ENCODE measurements at places on chromosomes 11 and 22. TPM values are rescaled to one million over a fixed set of nuclear protein-coding genes. Genes with fewer than 3 reads are reported as not detected.
A peak's percentile ranks its signal among the peaks of the same experiment; 100 is the strongest.

The UFD1 gene
- 33.8 TPM for total RNA-seq

The ZNF280A gene
- not detected for total RNA-seq

The STK33 gene
- total RNA-seq = 16.4 TPM

The FJX1 gene
- 3.9 TPM for total RNA-seq

The TPBGL gene
- total RNA-seq = 0.15 TPM

The OR4A16 gene
- not detected for total RNA-seq

The OR52N5 gene
- total RNA-seq = not detected

DNA sequence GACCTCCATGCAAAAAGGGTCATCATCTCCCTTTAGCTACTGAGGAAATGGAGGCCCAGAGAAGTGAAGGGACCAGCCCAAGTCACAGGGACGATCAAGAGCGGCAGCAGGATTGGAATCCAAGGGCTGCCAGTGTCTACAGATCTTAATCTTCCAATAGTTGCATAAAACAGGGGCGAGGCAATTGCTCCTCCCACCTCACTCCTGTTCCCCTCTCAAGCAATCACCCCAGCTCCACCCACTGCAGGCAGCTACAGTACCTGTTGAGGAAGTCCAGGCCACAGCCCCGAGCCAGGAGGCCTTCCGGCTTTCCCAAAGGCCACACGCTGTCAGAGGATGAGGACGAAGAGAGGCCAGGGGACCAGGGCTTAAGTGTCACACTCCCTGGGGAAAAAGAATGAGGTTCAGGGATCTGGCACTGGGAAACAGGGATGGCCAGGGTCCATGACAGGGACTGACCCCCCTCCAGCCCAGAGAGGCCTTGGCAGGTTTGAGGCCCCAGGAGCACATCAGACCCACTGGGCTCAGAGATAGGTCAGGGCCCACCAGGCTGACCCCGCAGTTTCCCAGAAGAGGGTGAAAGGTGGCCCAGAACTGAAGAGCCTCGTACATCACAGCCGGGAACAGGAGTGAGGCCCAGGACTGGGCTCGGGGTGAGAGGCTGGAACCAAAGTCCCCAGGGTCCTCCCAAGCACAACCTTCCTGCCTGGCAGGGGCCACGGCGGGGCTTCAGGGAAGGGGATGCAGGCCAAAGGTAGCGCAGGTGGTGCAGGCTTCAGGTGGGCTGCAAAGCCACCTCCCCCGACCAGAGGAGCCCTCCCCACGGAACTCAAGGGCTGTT is 16.4 kb upstream of the MFNG start:
- no peak for DNase-seq

DNA sequence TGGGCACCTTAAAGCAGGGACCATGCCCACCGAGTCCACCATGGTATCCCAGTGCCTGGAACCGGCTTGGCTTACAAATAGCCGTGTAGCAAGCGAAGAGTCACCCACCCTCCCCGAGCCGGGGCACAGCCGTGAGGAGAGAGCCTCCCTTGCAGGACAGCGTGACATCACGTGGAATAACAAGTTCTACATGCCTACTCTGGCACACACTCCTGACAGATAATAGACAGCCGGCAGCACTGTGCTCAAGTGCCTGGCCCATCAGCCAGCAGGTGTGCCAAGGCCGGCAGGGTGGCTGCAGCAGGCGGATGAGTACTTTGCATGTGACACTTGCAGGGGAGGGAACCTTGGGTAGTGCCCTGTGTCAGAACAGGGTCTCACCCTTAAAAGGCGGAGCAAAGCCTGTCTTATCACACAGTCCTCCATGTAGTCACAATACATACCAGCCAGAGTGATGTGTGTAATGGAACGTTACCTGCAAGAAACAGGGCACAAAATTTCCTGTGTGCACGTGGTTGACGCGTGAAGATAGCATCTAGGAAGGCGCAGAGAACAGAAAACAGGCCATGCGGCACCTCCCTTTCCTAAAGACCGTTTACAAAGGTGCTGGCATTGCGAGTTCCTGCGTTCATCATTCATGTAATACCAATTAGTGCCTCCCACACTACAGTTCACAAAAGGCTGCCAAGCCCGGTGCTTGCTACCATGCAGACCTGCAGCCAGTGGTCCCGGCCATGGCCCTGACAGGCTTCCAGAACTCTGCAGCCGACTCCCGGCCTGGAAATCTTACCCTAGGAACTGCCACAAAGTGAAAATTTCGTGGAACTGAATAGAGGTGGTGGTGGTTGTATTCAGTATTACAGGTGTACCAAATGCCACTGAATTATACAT is 16.4 kb downstream of the TOM1 start:
- DNase-seq = peak; percentile 80

GRCh38 chr22:47848184-47848920 is 1085.9 kb downstream of the TBC1D22A start:
- peak; percentile 28 for DNase-seq

DNA sequence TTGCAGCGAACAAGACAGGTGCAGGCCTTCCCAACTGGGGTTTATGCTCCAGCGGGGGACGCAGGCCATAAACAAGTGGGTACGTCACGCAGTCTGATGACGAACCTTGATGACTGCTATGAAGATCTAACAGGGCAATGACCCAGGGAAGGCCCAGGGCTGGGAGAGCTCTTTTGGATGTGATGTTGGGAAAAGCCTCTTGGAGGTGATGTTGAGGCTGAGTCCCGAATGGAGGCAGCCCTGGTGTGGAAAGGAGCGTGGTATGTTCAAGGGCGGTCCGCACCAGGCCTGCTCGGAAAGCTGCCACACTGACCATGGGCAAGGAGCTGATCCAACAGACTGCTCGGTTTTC is 5.8 kb downstream of the FADS2 start:
- no peak for DNase-seq

DNA sequence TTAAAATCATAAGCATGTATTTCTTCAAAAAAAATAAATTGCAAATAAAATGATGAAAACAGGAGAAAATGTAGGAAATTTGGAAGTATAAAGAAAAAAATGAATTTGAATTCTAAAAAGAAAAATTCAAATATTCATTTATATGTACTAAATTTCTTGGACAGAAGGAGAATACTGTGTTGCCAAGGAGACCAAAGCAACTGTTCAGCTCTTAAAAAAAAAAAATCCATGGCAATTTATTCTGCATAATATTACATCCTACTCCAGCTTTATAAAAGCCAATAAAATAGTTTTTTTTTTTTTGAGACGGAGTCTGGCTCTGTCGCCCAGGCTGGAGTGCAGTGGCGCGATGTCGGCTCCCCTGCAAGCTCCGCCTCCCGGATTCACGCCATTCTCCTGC is 6.0 kb downstream of the PGM2L1 start:
- DNase-seq = no peak

- no peak for DNase-seq
These were observed 9.0 kb upstream of the CDC42EP2 start for GRCh38 chr11:65305501-65306268.

DNA sequence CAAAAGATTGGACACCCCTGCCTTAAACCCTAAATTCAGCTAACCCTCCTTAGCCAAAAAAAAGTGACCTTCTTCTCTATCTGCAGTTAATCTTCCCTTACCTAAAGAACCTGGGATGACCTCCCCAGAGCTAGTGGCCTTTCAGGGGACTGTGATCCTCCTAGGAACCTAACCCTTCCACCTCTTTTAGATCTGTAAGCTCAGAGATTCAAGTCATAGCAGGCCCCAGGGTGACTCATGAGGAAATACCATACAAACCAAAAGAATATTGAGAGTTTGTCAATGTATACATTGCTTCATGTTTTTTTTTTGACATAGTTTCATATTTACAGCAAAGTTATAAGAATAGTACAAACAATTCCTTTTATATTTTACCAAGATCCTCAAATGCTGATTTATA is 38.3 kb upstream of the CXCR5 start:
- no peak for DNase-seq

GRCh38 chr11:61777234-61778090 is 14.9 kb downstream of the TMEM258 start:
- no peak for DNase-seq

GRCh38 chr22:21835378-21835777 is 32.1 kb downstream of the MAPK1 start:
- no peak for DNase-seq

DNA sequence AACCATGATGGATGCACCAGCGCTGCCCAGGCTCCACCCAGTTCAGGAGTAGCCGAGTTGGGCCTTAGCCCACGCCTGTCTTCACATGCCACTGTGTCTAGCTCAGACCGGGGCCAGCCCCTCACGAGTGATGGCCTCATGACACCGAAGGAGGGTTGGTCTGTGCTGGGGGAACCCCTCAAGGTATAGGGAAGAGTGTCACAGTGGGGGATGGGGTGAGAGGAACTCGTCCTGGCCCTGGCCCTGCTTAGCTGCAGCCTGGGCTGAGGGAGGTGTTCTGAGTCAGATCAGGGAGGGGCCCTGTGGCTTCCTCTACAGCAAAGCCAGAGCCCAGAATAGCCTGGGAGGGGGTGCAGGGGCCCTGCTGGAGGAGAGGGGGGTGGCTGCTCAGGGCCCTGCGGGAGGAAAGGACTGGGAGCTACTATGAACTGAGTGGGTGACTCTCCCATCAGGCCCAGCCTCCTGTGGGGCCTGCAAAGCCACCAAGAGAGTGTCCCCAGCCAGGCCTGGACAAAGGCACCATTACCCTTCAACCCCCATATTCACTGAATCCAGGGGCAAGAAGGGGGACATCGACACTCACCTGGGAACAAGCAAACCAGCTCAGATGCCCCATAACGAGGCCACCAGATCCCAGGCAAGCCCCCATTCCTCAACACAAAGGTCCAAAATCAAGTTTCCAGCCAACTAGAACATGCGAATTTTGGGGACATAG is 41.2 kb downstream of the IGLL5 start:
- DNase-seq = no peak

DNA sequence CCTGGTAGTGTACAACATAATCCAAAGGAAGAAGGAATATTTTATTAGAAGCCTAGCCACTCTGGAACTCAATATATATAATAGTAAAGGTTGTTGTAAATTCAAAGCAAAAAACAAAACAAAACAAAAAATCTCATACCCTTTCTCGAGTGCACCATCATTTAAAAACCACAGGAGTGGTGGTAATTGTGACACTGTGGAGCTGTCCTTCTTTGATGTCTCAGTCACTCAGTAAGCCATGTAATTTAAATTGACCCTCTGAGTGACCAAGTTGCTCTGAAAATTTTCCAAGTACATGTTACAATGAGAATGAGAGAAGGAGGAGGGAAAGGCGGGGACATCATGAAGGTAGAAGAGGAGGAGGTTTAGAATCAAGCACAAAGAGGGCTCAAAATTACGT is 6.6 kb downstream of the PRSS23 start:
- no peak for DNase-seq

DNA sequence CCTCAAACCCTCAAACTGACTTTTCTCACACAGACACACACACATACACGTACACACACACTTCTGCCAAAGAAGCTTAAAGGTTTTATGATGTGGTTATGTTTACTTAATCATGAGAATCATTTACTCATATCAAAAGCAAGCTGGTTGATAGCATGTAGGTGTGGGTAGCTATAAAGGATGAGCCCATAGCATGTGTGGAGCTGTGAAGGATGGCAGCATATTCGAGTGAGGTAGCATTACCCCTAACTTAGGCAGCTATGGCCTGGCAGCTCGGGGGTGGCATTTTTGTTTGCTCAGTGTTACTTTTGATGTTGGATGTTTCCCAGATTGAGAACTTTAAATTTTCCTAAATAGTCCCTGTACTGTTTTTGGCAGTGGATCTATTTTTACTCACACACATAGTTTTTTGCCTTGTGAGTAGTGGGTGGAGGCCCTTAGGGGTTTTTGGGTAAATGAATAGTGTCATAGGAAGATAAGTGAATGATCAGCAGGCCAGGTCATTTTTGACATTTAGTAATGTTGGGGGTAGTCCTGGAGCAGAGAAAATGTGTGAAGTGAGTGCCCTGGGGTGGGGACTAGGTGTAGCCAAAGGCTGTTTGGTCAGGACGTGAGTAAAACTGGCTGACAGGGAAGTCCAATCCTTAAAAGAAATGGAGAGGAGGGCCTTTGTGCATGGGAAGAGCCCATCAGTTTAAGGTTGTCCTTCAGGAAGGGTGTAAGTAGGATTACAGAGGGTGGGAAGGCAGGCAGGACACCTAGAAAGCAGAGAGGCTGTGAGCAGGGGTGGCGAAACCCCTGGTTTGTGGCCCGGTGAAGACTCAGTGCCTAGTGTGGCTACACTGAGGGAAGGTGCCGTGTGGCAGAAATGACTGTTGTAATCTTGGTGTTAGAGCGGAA is 7.1 kb downstream of the YWHAH start:
- no peak for DNase-seq

DNA sequence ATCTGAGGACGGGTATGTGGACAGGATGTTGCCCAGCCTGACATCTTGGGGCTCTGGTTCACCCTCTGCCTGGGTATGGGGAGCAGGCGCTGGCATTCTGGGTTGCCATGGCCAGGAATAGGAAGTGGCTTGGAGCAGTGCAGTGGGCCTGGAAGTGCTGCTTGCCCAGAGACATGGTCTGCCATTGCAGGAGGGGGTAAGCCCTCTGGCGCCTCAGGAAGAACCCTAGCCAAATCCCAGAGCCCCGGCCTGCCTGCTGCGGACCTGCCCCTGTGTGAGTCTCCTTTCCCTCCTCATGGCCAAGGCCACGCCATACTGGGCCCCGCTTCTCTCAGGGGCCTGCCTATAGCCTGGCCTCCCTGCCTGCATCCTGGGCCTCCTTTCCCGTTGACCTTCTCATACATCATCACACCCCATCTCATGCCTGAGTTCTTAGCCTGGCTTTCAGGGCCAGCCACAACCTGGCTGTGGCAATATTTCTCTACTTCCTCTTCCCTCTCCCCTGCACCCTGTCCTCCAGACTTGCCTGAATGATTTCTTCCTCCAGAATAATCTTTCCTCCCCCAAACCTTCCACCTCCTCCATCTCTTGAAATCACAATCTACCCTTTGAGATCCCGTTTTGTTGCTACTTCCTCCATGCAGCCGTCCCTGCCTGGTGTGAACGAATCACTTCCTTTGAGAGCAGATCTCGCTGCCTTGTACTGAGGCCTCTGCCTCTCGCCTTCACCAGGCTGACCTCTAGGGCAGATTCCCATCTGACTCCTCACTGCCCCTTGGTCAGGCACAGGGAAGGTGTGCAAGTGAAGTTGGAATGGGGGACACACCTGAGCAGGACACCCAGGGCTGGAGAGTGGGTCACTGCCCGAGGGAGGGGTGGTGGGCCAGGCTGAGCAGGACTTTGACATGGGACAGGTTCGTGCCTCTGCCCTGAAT is 5.2 kb downstream of the CAPN5 start:
- DNase-seq = no peak

- no peak for DNase-seq
These were observed 2.5 kb downstream of the TALDO1 start for GRCh38 chr11:749731-750130.

- no peak for DNase-seq
These were observed 57.6 kb downstream of the TNRC6B start for GRCh38 chr22:40235308-40235707.

DNA sequence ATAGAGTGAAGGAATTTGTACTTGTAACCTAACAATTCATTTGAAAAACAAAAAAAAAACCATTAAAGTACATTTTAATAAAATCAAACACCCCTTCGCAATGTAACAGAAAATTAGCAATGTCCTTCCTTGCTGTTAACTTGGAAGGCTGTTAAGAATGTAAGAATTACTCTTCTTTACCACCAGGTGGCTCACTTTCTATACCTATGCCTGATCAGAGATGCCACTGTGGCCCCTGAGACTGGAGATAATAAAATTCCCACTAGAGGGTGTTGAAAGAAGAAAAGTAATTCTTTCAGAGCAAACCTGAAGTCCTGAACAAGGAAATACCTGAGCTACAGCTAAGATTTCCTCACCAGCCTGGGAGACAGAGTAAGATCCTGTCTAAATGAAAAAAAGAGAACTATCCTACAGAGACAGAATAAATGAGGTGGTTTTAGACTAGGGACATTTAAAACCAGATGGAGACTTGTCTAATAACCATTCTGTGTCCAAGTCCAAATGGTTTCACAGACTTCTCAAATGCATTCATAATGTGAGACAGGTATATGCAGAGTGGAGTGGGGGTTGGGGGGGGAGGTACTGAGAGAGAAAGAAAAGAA is 1089.3 kb downstream of the FAM181B start:
- no peak for DNase-seq
